ENCODE measurements at places on chromosomes 6 and 20.

DNA sequence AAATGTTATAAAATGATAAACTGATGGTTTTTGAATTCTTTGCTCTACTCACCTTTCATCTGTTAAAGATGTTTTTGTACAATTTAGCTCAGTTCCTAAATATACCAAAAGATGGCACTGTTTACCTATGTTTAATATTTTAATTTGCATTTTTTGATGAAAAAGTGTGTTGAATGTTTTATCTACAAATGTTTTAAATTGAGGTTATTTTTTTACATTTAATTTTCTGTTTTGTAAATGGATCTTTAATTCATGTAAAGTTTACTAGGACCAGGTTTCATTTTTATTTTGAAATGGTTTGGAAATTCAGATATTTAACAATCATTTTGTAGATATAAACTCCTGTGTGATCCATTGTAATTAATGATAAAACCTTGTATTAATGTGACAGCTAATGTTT, 30.0 kb downstream of the CDKAL1 start:
- DNase-seq, result no peak

DNA sequence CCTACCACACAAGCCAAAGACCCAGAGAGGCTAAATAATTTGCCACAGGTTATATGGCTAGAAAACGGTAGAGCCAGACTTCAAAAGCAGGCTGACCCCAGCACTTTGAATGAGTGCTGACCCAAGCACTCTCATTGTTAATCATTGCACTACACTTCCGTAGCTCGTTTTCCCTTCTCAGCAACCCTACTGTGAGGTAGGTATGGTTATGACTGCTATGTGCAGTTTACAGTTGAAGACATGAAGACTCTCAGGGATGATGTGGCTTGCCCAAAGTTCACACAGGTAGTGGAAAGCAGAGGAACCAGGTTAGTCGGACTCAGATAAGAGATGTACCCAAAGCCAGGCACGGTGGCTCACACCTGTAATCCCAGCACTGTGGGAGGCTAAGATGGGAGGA, 33.5 kb upstream of the RIMS4 start:
- DNase-seq, result no peak

GRCh38 chr6:683742-684440, 9.0 kb downstream of the EXOC2 start:
- no peak for DNase-seq

DNA sequence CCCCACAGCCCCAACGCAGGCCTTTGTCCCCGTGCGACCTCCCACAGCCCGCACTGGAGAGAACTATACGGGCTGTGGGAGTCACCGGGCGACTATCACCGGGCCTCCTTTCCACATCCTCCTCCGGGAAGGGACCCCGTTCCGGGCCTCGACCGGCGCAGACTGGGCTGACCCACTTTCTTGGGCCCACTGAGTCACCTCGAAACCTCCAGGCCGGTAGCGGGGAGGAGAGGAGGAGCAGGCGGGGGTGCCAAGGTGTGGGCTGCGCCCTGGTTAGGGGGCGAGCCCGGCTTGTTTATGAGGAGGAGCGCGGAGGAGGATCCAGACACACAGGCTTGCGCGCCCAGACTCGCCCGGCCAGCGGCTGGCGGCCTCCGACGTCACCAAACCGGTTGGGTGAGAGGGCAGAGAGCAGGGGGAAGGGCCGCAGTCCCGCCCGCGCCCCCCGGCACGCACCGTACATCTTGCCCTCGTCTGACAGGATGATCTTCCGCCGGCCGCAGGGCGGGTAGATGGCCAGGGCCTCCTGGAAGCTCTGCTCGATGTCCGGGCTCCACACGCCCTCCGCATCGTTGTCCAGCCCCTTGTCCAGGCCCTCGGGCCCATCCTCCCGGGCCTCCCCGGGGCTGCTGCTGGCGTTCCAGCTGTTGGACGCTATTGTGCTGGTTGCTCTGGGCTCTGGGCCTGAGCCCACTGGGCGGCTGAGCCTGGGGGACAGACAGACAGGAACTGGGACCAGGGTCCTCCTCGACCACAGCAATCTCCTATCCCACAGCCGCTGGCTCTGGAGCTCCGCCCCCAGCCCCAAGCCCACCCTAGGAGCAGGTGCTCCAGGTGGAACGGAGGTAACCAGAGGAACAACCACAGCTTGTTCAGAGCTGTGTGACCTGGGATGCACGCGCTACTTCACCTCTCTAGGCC, 10.6 kb downstream of the TEAD3 start:
- DNase-seq, result no peak

GRCh38 chr6:42204768-42205282, 10.1 kb upstream of the GUCA1B start:
- no peak for DNase-seq

- peak; percentile 20 for DNase-seq
These were observed 847 bp upstream of the NCR2 start for GRCh38 chr6:41334482-41335040.

DNA sequence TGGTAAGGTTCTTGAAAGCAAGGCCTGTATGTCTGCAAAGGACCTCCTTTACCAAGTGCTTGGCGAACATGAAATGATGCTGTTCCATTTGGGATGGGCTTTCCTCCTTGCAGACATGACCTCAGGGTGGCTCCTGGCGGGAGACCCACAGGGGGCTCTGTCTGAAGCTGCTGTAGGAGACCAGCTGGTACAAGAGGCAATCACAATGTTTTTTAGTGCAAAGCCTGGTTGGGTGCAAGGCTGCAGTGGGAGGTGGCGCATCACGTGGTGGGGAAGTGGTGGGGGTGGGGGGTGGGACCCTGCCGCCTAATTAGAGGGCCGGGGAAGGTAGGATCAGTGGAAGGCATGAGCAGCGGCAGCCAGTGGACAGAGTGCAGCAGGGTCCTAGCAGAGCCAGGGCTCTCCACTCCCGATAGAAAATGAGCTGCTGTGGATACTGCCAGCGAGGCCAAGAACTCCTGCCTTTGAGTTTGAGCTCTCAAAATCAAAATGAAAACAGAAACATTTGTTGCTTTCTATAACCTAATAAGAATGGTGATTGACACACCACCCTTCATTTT, 9.1 kb upstream of the ARMC2 start:
- DNase-seq, result no peak

DNA sequence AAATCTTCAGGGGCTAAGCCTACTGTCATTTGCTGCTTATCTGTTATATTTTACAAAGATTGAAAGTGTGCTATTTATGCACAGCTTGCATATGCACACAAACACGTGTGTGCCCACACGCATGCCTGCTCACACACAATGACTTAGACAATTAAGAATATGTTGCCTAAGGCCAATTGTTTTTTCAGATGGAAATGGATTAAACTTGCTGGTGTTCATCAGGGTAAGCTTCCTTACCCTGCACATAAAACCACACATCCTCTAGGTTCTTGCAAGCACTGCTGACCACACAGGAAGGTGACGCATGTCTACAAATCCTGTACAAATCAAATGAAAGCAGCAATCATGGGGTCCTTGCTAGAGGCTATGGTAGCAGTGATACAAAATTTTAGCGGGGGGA, 58.4 kb downstream of the GJA10 start:
- DNase-seq, result no peak

Measured in HuH-7 (cell line).